BE2C (cell line): ENCODE measurements at places on chromosomes 7 and 10.

GRCh38 chr10:49116509-49117375 lies 1.4 kb upstream of the VSTM4 start:
- DNase-seq = no peak

- DNase-seq = no peak
Measured at GRCh38 chr7:92955081-92955480, 118.7 kb upstream of the CDK6 start.

DNA sequence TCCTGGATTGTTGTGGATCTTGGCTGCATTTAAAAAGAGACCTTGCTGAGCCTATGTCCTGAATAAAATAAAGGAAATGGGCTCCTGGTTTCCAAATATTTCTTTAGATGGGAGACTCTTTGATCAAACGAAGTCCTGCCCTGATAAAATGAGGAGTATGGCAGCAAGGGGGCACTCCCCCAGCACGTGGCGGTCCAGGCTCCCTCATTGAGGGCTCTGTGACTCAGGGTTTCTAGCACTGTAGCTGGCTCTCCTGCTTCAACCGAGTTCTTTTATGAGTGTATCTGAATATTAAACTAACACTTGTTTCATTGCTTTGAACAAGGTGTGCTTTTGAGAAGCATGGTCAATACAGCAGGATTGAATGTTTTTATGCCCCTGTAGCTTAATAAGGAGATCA lies 114.2 kb downstream of the AVL9 start:
- DNase-seq = no peak

GRCh38 chr7:68439897-68440296 lies 1158.4 kb upstream of the AUTS2 start:
- DNase-seq = no peak

DNA sequence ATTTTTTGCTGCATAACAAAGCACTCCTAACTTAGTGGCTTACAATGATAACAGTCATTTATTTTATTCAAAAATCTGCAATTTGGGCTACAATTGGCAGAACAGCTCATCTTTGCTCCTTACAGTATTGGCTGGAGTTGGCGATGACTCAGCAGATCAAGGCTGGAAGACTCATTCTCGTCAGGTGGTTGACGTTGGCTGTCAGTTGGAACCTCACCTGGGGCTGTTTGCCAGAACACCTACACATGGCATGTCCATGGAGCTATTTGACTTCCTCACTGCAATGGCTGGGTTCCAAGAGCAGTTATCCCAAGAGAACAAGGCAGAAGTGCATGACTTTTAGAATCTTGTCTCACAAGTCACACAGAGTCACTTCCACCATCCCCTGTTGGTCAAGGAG lies 75.1 kb downstream of the NOD1 start:
- DNase-seq = no peak

DNA sequence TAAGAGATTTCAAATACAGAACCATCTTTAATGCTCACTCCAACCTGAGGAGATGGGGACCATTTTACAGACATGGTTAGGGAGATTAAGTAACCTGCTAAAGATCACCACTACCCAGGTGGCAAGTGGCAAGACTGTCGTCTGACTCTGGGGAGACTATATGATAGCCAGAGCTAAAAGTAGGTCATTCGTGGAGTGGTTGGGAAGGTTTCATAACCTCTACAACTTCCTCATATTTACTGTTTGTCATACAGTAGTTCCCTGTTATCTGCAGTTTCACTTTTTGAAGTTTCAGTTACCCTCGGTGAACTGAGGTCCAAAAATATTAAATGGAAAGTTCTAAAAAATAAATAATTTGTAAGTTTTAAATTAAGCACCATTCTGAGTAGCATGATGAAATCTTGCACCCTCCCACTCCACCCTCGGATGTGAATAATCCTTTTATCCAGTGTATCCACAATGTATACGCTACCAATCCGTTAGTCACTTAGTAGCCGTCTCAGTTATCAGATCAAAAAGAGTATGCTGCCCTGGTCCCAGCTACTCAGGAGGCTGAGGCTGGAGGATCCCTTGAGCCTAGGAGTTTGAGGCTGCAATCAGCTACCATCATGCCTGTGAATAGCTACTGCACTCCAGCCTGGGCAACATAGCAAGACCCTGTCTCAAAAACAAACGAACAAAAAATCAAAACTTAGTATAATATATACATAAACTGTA lies 14.9 kb upstream of the LGI1 start:
- no peak for DNase-seq

DNA sequence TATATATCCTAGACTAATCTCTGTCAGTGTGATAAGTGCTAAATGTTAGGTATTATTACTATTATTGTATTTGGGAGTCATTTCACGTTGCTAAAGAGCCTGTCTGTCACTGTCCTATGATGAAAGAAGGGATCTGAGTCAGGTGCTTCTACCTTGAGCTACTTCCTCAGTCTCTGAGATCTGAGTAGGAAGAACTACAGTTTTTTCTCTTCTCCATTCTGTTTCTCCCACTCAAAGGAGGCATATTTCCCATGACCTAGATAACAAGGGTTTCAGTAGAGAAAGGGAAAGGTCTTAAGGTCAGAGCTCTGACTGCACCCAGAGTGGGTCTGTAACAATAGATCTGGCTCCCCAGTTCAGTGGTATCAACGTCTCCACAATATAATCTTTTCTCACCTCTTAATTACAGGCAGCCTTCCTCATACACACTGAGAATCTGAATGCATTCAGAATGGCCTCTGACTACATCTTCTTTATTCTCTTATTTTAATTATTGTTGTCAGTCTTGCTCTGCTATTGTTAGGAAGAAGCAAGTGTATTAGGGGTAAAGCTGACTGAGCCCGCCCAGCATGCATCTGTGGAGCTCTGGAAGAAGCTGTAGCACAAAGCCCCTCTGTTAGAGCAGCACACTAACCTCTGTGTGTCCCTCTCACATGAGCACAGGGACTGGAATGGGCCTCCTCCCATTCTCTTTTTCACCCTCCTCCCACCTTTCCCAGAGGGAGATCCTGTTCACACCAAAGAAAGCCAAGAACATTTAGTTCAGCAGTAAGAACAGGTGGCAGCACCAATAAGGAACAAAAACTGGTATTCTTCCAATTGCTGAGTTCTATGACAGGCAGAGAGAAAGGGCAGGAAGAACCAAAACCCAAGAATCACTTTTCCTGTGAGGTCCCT lies 38.1 kb downstream of the USP54 start:
- DNase-seq = no peak

GRCh38 chr10:124627866-124628675 lies 116.1 kb downstream of the FAM53B start:
- no peak for DNase-seq

DNA sequence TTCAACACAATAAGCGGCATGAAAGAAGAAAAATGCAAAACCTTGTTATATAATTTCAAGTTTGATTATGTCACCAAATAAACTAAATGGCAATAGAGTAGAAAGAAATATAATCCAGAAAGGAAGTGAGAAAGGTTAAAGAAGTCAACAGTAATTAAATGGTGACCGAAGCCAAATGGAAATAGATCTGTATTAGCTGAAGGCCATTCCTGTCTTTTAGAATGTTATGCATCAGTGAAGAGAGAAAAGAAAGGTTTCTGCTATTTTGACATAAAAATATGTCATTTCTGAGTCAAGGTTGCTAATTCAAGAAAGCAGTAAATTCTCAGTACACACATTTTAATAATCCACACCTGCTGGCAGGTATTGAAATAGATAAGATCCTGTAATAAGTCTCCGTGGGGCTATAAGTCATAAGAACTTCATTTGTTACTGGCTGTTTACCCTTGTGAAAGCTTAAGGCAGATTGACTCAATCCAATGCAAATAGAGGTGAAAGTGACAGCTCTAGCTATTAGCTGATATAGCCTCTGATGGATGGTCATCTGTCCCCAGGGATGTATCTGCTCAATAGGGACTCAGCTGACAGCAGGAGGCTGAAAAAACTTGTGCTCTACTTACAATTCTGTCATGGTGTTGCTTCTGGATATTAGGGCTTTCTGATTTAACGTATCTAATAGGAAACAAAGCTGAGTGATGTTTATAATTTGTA lies 152.1 kb downstream of the FZD1 start:
- no peak for DNase-seq

- DNase-seq = no peak
Measured at GRCh38 chr10:97633921-97634320, 621 bp upstream of the MORN4 start.

DNA sequence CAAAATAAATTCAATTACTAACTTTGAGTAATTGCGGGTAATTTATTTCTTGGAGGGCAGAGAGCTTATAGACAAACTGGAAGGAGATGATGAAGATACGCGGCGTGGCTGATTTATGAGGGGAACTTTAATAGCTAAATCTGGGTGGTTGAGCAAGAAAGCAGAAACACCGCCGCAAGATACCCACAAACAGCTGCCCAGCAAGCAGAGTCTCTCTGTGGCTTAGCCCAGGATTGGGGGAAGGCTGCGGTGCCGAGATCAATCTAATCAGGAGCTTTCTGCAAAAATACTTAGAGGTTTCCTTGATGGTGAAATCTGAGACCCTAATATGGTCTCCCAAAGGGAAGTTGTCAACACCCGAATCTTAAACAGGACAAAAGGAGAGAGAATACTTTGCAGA lies 94.9 kb upstream of the MGMT start:
- no peak for DNase-seq

DNA sequence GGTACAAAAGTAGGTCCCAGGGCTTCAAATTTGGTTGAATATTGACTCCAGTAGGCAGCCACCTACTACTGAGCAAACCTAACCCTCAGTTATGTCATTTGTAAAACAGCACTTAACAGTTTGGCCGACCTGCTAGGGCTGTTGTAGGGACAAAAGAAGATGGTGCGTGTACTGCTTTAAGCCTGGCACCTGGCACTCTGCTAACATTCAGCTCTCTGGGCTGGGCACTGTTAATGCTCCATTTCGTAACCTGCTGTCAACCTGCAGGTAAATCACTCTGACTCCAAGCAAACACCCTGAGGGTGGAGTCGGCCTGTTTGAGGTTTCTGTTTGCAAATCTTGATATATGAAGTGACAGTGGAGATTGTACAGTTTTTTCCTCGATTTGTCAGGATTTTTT lies 7.2 kb downstream of the ZKSCAN1 start:
- DNase-seq = no peak

DNA sequence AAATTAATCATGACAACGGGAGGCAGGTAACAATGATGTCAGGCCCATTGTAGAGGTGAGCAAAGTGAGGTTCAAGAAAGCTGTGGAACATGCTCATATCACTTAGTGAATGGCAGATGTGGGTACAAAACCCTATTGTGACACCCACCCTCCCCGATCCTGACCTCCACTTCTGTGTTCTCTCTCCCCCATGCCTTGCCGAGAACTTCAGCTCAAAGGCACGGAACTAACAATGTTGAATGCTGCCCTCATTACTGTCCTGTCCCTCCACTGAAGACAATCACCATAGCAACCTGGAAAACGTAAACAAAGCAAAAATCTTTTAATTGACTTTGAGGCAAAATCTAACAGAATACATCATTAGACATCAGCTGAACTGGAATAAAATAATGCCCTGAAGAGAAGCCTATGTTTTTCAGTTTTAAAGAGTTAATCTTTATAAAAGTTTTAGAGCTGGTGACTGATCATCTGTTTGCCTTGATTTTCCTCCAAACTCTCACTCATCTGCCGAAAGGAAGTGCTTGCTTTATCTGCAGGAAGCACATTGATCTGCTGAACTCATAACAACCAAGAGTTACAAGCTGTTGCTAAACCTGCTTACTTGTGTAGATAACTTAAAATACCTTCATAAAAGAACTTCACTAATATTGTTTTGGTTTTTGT lies 133.6 kb downstream of the CUBN start:
- no peak for DNase-seq

- DNase-seq = no peak
Measured at GRCh38 chr10:90805206-90805605, 52.6 kb downstream of the HTR7 start.

DNA sequence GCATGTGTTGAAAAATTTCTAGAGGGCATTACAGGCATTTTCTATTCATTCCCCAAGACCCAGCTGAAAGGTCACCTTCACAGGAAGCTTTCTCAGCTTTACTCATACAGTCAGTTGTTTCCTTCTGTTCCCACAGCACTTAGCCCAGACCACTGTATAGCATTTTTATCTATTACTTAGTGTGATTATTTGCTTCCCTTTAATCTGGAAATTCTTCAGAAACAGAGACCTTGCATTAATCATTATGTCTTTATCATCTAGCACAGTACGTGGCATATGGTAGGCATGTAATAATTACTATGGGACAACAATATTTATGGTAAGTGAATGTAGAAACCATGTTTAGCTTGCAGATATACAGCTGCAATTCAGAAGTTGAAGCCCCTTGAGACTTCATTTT lies 38.2 kb upstream of the CDK6 start:
- DNase-seq = no peak

GRCh38 chr10:105807935-105808587 lies 1167.0 kb downstream of the SORCS3 start:
- DNase-seq = no peak

- no peak for DNase-seq
Measured at GRCh38 chr10:70507966-70508365, 29.4 kb downstream of the PALD1 start.

DNA sequence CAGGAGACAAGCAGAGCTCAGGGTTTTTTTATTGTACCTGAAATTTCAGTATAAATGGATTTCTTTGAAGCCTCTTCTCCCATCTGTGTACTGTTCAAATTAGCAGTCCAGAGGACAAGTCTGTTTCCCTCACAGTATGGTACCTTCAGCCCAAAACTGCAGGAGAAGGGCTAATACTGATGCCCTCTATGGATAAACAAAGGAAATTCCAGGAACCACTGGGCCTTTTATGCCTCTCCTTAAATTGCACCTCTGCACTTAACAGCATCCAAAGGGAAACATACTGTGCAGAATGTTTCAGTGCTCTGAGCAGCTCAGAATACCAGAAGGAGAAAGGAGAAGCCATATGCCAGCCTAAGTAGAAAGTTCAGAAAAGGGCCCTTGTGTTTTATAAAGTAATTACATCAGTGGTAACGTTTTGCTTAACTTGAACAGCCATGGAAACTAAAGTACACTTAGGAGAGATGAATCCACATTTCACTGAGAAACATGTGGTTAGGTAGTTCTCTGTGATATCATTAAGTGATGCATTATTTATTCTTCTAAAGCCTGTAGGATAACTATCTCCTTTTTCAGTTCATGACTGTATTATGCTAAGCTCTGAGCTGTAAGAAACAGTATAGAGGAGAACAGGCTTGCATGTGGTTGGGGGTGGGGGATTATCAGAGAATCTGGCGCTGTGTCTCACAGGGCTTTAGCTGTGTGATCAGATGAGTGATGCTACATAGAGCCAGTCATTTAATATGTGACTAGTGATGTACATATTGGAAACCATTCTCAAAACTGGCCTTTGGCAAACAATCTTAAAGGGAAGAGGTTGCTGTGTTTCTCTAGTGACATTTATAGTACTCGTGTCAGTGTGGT lies 111.3 kb downstream of the POU6F2 start:
- DNase-seq = no peak
